Kidney capillary endothelial cell (primary cell): ENCODE measurements at places on chromosomes 11 and 22.
A peak's percentile ranks its signal among the peaks of the same experiment; 100 is the strongest.

DNA sequence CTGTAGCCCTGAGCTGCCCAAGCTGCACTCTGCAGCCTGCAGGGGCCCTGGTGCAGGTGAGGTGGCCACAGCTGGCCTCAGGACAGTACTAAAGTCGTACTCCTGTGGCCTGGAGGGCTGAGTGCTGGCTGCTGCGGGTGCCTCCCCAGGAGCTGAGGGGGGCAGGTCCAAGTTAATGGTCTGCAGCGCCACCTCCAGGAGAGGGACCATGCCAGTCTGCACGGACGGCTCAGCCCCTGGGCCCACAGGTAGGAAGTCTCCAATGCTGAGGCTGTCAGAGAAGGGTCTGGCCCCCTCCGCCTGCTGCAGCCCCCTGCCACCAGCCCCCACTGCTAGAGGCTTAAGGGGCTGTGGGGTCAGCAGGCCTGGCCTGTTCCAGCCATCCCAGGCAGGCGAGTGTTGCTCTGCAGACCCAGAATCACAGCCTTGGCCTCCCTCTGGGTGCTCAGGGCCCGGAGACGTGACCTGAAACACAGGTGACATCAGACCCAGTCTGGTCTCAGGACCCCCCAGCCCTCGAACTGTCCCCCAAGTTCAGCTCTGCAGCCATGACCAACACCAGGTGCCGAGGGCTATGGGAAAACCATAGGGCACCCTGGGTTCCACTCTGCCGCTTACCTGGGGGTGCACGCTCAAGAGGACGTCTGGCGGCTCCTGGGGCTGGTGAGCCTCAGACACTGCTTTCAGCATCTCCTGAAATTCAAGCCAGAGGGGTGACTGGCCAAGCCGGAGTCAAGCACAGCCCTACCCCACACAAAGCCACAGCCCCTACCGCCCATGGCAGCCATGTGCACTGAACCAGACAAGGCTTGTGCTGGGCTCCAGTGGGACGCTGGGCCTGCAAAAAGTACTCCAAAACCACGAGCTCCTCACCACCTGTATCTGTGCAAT lies 20.8 kb downstream of the SELENOO start:
- DNase-seq, result no peak

DNA sequence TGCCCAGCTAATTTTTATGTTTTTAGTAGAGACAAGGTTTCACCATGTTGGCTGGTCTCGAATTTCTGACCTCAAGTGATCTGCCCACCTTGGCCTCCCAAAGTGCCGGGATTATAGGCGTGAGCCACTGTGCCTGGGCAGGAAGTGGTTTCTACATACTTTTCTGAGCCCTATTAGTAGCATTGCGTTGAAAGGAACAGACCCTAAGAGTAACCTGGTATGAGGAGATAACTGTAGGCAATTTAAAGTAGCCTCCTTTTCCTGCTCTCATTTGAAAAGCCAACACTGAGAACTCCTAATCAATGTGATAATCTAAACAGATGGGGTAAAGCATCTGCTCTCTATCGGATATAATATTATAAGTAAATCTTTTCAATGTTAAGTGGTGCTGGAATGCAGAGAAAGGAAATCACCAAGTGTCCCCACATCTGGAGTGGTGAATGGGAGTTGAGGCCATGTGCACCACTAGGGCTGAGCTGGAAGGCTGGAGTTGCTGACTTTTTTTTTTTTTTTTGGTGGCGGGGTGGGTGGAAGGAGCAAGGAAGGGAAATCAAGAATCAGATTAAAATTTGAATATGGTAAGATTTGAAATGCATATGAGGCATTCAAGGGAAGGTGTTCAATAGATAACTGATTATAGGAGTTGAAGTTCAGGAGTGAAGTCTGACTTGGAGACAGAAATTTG lies 20.7 kb downstream of the PDHX start:
- no peak for DNase-seq

GRCh38 chr22:21043860-21044535 lies 1.7 kb upstream of the LRRC74B start:
- DNase-seq, result no peak

DNA sequence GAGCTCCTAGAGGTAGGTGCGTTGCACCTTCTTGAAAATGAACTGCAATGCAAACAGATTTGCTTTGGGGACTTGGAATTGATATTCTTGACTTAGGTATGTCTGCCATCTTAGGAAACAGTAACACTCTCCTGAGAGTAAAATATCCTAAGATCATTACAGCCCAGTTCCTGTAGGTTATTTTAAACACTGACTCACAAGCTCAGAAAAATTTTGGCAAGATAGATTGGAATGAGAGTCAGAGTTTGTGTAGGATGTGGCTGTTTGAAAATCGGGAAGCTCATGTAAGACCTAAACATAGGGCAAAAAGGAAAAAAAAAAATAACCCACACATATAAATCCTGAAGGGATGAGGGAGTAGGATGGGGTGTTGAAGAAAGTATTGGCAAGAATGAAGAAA lies 377.0 kb upstream of the LRRC4C start:
- no peak for DNase-seq

DNA sequence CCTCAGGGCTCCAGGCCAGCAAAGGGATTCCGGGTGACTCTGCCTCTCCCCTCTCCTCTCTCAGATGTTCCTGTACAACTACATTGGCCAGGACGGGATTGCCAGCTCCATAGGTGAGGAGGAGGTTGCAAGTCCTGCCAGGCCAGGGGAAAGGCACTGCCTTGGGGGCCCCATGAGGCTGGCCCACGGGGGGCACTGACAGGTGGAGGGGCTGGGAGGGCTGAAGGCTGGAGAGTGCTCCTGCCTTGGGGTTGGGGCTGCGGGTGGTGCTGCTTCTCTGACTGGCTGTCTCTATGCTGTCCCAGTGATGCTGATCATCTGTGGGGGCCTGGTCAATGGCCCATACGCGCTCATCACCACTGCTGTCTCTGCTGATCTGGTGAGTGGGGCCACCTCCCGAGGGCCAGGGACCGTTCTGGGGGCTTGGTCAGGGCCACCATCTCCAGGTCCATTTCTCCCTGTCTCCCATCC lies 21.7 kb downstream of the SLC37A2 start:
- no peak for DNase-seq

- DNase-seq, result no peak
Observed at GRCh38 chr11:61922539-61922938, 5.2 kb upstream of the RAB3IL1 start.

- no peak for DNase-seq
Observed at GRCh38 chr11:79578116-79578515, 137.3 kb upstream of the TENM4 start.

GRCh38 chr11:111918390-111919256 lies at the start of gene C11orf52:
C11orf52 (plus strand) TSS chr11:111918913; CDS start chr11:111918973, 60 bp downstream.
- DNase-seq, result peak; percentile 56

GRCh38 chr11:86699040-86699791 lies 26.8 kb upstream of the ME3 start:
- DNase-seq, result no peak

- no peak for DNase-seq
Observed at GRCh38 chr22:27557286-27558008, 244.1 kb downstream of the MN1 start.

DNA sequence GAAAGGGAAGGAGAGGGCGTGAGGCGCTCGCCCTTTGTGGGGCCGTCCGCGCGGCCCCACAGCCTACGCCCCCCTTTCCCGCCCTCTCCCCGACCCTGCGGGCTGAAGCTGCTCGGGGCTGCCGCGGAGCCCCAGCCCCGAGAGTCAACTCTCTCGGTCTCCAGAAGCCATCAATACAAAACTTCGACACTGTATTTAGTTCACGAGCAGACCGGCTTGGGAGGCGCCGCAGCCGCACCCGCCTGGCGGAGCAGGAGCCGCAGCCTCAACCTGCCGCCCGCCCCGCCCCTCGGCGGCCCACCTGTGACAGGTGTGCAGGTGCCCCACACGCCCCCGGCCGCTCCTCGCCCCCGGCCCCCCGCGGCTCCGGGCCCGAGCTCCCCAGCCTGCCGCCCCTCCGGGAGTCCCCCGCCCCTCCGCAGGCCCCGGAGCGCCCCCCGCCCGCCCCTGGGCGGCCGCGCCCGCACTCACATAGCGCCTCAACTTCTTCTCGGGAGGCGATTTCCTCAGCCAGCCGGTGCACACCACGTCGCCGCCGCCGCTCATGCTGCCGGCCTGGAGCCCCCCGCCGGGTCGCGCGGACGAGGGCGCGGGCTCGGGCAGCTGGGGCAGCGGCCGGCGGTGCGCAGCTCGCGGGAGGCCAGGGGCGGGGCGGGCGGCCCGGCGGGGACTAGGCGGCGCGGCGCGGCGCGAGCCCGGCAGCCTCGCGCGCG lies at the start of gene GAB2:
Gene GAB2, minus strand, starts transcription at position 646 of the 713 bp plus-strand sequence. Its CDS starts 100 bp downstream, at position 546.
- DNase-seq, result no peak

GRCh38 chr11:15591112-15591537 lies 476.4 kb downstream of the INSC start:
- no peak for DNase-seq
